Ureter (tissue), 1 donor: ENCODE measurements at places on chromosomes 2 and 18. TPM values are rescaled to one million over a fixed set of nuclear protein-coding genes. Genes with fewer than 3 reads are reported as not detected.

DNA sequence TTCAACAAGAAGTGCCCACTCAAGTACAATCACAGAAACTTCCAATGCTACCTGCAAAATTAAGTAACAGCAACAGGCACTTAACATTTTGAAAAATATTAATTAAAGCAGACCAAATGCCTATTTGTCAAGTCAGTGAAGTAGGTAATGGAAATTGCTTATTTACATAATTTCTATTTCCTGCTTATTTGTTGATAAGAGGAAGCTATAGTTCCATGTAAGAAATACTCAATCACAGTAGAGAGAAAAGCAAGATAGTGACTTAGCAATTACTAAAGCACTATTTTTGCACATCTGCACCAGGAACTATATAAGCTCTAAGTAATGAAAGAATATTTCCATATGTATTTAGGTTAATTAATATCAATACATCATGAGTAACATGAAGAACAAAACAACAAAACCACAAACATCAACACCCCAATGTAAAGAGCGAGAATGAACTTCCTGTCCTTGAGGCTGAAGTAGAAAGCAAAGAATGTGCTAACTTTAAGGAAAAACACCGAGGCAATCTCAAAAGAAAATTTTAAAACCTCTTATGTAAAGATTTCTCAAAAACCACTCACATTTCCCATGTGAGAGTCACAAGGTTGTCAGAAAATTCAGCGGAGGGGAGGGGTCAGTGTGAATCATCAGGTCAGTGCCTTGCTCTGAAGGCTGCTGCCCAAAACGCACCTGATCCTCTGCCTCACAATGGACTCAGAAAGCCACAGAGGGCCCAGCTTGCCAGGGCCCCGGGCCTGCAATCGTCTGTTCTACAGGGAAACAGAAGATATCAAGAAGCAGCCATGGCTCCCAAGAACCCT is 12.5 kb downstream of the NPC1 start:
- DNase-seq: no peak

DNA sequence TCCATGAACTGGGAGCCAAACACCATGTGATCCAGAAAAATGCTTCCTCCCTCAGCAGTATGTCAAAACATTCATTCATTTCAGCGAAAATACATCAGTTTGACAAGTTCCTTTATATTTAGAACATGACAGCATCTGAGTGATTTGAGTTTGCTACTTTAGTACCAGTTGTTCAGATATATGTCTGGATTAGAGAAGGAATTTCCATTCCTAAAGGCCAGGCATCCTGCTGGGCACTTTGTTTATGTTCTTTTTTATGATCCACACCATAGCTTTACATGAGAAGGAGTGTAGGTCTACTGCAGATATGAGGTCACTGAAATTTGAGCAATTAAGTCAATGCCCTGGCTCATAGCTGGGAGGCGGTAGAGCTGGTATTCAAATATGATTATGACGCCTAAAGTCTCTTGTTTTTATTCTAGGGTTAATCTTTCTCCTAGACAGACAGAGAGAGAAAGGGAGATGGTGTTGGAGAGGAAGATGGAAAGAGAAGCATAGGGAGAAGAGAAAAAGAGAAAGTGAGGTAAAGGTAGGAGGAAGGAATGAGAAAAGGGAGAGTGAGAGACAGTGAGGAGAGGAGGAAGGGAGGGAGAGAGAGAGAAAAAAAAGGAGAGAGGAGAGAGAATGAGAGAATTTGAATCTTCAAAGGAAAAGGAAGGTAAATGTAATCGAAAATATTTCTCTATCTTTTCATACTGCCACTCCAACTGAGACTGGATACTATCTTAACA is 839.5 kb upstream of the FANCL start:
- DNase-seq: no peak

DNA sequence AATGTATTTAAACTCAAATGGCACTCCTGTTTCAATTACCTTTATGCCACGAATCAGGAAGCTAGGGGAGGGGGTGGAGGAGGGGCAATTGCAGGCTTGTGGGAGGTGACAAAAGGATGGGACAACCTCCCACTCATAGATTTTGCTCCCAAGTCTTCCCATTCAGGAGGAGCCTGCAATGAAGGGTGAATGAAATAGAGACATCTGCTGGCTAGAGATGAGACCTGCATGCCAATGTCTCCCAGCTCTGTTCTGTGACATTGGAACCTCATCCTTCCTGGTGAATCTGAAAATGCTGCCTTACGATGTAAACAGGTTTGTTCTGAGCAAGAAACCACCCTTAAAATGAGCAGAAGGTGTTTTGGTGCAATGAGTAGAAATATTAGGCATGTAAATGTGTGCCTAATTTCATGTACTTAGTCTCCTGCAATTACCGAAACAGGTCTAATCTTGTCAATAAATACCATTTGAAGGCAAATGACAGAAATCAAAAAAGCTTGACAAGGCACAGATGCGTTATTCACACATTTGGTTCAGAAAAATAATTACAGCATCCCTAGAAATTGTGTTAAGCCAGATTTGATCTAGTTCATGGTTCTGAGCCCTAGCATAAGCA is 2.7 kb upstream of the PID1 start:
- peak; percentile 57 for DNase-seq

DNA sequence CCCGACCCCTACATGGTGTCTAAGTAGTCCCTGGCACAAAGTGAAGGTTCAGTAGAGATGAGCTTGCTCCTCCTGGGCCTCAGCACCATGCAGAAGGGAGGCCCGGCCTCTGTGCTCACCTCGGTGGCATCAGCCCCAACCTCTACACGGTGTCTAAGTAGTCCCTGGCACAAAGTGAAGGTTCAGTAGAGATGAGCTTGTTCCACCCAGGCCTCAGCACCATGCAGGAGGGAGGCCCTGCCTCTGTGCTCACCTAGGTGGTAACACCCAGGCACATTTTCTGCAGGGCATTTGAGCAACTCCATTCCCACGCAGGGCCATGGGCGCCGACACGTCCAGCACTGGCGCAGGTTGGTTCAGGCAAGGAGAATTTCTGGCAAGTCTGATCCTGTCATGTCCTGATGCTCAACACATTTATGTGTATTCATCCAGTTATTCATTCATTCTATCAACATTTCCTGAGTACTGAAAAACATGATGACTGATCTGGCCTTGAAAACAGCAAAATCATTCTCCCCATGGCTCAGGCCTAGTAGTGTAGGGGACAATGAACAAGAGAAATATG is 408.2 kb upstream of the MYT1L start:
- peak; percentile 54 for DNase-seq

- no peak for DNase-seq
Observed at GRCh38 chr2:158966312-158966711, 2.1 kb upstream of the TANC1 start.

DNA sequence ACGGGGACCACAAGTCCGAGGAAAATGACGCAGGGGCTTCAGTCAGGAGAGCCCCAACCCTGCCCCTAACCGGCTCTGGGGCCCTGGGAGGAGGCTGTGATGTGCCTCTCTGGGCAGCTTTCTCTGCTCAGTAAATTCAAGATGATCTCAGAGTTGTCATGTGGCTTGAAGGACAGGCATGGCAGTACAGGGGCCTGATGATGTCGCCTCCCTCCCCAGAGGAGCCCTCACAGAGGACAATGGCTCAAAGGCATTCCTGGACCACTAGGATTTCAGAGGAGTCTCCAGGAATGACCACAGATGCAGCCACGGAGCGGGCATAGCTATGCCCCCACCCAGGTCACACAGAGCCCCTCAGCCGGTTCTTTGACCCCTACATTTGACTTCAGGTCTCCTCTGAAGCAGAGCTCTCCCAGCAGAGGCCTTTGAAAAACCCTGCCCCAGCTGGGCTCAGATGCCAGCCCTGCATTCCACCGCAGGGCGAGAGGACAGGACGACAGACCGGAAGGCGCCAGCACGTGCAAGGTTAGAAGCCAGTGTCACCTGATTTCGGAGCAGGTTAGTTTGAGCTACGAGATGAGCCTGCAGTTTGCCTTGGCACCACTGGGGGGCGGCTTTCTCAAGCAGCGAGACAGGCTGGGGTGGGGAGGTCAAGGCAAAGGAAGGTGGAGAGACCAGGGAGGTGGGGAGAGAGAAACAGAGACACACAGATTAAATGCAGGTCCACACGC is 39.2 kb downstream of the BIN1 start:
- peak; percentile 79 for DNase-seq

- peak; percentile 94 for DNase-seq
Observed at GRCh38 chr2:118088051-118089024, at the start of gene INSIG2. Gene INSIG2, plus strand, starts transcription at chr2:118088471. Its CDS starts 8,086 bp downstream, at chr2:118096557.

- DNase-seq: no peak
Observed at GRCh38 chr2:45886171-45886663, 234.7 kb downstream of the PRKCE start.

DNA sequence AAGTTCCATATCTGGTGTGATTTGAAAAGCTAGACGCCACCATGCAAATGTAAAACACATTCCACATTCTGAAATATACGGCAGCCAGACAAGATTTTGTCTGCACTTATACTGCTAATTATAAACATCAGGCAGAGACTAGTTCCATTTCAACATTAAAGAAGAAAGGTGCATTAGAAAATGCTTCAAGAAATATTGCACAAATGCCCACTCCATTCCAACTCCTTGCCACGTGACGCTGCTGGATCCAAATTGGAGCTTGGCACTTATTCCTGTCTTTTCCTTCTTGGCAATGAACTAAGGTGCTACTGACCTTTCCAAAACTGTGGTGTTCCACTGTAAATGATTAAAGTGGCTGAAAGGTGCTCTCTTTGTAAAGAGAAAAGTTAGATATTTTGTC is 6.3 kb downstream of the COL6A3 start:
- no peak for DNase-seq

GRCh38 chr18:75246721-75247610 is 36.4 kb downstream of the TSHZ1 start:
- DNase-seq: no peak

- no peak for DNase-seq
Observed at GRCh38 chr18:523561-523960, 23.1 kb upstream of the COLEC12 start.

DNA sequence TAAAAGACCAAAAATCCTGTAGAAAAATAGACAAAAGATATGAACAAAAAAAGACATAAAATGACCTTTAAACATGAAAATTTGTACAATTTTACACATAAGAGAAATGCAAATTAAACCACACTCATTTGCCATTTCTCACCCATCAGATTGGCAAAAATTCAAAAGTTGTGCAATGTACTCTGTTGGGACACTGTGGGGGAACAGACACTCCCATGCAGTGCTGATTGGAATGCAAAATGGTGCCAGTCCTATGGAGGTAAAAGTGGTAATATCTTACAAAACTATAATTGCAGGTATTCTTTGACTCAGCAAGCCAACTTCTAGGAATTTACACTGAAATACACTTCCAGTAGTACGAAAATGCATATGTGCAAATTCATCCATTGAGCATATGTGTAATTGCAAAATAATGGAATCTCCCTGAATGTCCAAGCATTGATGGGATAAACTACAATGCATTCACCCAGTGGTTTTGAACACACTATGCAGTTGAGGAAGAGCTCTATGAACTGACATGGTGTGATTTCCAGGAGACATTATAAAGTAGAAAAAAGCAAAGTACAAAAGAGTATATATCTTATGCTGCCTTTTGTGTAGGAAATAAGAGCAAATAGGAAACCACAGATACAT is 201.8 kb upstream of the ZNF521 start:
- no peak for DNase-seq

DNA sequence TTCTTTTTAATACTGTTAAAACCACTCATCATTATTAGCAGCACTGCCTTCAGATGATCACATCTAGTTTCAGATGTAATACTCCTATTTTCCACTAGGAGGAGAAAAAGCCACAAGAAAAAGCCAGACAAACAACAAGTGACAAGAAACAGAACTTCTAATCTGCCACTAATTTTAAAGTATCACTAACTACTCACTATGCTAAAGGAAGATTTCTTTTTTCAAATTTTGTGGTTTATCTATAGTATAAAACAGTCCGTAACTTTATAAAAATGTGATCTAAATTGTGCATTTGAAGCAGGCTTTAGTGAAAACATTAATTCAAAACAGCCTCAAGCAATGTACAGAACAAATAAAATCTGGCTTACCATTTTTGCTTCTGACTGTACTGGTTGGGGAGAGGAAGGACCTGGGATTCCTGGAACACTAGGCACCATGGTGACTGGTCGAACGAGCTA is 56.8 kb downstream of the ATF2 start:
- DNase-seq: no peak

- DNase-seq: no peak
Observed at GRCh38 chr2:18440141-18440661, 120.3 kb downstream of the RDH14 start.

DNA sequence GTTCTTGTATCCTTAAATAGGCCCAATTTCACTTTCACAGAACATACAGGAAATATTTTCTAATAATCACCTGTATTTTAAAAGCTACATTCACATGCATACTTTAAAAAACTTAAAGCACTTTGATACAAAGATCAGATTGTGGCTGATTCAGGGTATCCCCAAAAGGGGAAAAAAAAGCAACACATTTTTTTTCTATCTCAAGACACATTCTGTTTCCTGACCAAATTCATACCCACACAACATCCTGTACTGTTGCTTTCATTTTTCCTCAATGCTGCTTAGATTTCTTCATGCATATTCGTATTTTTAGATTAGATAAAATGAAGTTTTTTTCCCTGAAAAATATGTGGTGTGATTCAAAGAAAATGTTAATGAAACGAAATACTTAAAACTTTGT is 122.5 kb downstream of the TMEFF2 start:
- DNase-seq: no peak

Gene CPS1
- total RNA-seq: 3.9 TPM

Gene CEP192
- total RNA-seq: 38.8 TPM

Gene PLEKHB2
- 57.7 TPM for total RNA-seq

Gene CYP26B1
- 1.1 TPM for total RNA-seq

Gene MC2R
- 0.60 TPM for total RNA-seq

Gene IL36B
- not detected for total RNA-seq

Gene UPP2
- not detected for total RNA-seq

Gene SCN3A
- total RNA-seq: 0.83 TPM

Gene CNRIP1
- total RNA-seq: 16.2 TPM

Gene MYO7B
- total RNA-seq: 0.78 TPM
